NCI-H2081 treated with DMSO at 0.1 percent for 48 hours (cell line): ENCODE measurements at places on chromosomes 2 and 18.

DNA sequence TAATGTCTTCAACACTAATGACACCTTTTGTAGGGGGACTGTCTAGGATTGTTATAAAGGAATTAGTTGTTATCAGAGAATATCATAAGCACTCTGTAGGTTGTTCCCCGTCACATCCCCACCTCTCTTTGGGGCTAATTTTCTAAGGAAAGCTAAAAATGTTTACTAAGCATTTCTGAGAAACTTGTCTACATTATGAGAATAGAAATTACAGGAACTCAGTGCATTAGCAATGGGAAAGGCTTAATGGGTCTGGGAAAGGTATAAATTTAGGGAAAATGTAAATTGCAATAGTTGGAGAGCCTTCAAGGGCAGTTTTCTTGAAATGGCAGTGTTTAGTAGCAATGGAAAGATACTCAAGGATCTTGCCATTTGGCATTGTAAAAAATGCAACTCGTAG lies 257.2 kb upstream of the NRP2 start:
- DNase-seq: no peak

- no peak for DNase-seq
Measured at GRCh38 chr2:50707196-50707595, 324.7 kb downstream of the NRXN1 start.

DNA sequence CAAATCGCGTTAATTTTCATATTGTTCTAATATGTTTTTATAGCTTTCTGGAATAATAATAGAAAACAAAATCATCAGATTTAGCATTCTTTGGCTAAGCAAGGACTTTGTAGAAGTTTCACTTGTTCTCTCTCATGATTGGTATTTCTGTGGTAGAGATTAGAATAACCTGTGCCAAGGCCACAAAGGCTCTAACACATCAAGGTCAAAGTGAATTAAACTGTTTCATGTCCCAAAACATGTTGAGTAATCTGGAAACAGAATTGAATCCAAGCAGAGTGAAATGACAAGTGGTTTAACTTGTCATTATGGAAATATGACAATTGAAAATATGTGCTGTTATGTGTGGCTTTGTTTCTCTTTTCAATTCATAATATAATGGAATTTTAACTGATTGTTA lies 617.4 kb downstream of the CCDC85A start:
- no peak for DNase-seq

DNA sequence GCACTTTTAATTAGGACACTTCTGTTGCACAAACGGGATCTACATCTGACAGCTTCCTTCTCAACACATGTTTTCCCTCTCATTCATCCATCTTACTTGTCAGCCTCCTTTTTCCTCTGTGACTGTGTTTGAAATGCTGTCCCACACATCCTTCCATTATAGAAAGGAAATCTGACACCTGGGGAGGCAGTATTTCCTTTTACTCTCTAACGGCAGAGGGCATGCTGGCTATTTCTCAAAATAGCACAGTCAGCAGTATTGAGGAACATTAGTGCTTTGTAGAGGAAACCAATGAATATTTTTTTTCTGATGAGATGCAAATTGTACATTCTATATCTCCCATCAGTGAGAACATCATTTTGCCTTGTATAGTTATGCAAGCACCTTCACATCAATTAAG lies 668.7 kb downstream of the SLC4A3 start:
- no peak for DNase-seq

GRCh38 chr18:44758861-44759631 lies 78.4 kb downstream of the SETBP1 start:
- DNase-seq: no peak

DNA sequence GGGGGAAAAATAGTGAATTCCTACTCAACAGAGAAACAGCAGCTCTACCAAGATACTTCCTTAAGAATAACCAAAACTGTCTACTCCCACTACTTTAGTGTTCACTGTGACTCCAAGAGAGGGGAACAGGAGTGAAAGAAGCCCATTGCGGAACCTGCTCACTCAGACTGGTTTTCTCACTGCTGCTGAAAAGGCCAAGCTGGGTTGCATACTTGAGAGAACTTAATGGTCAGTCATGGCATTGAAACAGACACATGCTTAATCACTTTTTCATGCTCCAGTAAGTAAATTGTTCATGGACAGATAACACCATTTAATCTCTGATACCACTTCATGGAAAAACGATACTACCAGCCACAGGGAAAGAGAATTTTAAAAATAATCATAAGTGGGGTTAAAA lies 35.7 kb upstream of the SLC8A1 start:
- DNase-seq: no peak

DNA sequence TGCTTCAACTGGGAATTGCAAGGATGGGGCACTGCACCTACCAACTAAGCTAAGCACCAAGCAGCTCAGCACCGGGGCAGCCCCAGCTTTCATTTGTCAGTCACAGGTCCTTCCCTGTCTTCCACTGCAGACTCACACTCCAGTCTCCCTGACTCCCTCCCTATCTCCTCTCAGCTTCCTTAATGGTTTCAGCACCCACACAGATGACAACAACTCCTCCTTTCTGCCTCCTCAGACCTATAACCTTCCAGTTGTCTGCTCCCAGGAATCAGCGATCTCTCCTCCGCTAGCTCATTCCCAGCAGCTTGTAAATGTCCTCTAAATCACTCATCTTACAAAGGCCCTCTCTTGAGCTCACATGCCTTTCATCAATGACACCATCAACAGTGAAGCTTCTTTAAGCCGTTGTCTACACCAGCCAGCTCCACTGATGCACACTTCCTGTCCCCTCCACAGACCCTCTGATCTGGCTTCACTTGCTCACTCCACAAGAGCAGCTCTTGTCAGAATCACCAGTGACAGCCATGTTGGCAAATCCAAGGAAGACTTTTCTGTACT lies 32.1 kb downstream of the CLASP1 start:
- no peak for DNase-seq

GRCh38 chr2:9401646-9402371 lies 21.5 kb downstream of the ITGB1BP1 start:
- DNase-seq: no peak

DNA sequence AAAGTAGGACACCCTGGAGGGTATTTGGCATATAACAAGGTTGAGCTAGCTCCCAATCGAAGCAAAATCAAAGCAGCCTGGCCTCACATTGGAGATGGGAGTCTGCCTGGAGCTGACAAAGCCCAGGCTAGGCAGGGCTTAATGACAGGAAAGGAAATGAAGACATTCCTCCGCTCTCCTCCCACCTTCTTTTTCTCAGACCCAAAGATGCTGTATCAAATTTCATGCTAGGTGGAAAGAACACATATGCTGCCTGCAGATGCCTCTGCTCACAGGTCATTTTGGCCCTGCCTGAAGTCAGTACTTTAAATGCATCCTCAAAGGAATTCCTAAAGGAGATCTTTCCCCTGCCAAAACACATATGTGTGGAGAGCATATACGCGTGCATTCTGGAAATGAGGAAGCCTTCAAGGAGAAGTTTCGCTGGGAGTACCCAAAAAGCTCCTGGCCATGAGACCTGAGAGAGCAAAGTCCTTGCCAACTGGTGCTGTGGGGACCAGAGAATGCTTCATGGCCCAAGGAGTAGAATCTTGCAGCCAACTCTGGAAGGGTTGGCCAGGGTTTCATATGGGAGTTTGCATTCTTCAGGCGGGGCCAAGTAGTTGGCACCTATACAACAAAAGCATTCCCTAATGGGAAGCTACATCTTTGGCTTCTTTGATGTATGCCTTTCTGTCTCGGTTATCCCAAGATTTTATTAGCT lies 88.0 kb downstream of the AQP4 start:
- DNase-seq: no peak

- no peak for DNase-seq
Measured at GRCh38 chr2:128384446-128384845, 65.8 kb upstream of the HS6ST1 start.

GRCh38 chr2:239158641-239159475 lies 242.0 kb downstream of the HDAC4 start:
- no peak for DNase-seq

DNA sequence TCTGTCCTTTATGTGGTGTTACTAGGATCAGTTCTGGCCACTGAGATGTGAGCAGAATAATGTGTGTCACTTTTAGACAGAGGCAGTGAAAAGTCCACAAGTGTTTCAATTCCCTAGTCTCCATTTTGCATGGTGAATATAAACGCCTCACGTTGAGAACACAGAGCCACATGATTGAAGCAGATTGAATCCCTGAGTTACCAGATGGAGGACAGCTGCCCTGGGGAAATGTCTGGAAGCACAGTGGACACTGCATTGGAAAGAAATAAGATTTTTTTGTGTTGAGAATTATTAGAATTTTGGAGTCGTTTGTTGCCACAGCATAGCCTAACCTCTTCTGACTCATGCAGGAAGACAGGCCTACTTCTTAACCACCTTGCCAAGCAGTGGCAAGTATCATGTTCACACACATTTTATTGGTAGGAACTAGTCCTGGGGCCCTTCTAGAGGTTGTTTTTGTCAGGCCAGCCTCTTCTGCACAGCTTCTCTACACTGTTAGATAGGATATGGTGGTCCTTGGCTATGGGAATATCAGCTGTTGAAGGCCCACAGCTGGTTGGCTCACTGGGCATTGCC lies 188.6 kb downstream of the TMEM182 start:
- DNase-seq: no peak

DNA sequence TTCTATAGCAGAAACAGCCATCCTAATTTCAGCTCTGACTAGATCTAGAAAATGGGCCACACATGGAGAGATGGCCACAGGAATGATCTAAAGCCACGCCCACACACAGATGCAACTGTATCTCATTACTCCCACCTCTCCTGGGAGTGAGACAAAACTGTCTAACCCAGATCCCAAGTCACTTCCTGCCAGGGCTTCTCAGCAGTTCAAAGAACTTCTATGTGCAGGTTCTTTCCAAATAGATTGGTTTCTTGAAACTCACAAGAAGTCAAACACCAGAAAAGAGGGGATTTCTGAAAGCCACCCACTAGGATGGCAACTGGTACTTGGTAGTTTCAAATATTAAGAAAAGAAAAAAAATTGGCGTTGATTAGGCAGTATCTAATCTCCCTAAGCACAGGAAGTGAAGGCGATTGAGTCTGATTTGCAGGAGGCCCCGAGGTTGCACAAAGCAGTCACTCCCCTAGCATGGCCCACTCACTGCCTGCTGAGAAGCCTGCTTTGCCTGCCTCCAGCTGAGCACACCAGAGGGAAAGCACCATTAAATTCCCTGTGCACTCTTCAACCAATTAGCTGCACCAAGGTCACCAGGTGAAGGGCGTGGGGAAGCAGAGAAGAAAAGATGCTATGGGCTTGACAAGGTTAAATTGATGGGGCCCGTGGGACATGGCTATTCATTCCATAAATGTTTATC lies 51.1 kb downstream of the PAPOLG start:
- DNase-seq: no peak

- DNase-seq: no peak
Measured at GRCh38 chr18:1435487-1435886, 530.8 kb downstream of the ADCYAP1 start.

DNA sequence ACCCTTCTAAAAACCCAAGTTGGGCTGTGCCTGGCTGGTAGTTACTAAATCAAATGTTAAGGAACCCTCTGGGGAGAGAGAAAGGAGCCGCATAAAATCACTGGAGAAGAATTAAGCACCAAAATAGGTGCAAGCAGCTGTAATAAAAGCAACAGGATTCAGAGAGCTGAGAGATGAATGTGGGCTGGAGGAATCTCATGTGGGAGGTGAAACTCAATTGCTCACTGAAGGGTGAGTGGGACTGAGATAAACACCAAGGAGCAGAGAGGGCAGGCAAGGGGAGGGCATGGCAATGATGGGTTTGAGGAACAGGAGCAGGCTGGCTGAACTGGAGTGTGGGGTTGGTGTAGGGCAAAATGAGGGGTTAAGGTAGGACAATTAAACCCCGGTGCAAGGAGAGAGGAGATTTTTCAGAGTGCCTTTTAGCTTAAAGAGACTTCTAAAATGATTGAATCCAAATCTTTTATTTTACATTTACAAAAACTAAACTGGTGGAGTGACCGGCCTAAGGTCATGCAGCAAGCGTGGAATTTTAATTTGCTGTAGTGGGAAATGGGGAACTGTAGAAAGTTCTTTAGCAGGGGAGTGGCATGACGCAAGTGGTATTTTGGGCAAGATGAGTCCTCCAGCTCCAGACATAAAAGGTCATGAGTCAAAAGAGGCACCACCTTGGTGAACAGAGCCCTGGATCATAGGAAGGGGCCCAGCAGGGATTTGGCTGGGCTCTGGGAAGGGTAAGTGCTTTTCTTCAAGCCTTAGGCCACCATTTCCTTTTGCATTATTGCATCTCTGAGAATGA lies 10.5 kb downstream of the PLB1 start:
- DNase-seq: no peak

DNA sequence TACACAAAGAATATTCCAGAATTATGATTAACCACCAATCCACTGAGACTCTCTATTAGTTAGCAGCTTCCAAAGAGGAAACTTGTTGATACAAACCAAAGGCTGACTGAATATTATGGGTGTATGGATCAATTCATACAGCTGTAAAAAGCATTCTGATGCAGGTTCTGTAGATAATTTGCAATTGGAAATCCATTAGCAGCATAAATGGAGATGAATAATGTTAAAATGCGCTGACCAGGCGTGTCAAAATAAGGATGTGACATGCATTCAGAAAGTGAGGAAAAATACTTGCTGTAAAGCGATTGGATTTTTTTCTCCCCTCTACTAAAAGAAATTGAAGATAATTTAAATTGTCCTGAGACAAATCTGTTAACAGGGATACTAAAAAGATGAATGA lies 169.0 kb upstream of the DDX18 start:
- DNase-seq: no peak

GRCh38 chr2:119137502-119137901 lies 21.0 kb downstream of the C1QL2 start:
- no peak for DNase-seq

DNA sequence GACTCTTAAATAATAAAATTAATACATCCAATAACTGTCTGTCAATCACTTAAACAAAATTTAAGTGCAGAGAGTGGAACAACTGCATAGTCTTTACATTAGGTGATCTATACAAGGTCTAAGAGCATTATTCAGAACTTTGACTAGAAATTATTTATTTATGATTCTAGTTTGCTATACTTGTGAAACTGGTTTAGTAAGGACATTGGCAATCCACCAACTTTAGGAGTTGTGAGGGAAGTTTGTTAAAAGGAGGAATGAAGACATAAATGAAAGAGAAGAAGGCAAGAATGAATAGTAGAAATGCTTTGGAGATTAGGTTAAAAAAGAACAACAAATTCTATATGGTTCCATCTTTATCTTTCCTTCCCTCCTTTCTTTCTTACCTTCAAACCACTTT lies 217.5 kb downstream of the GPD2 start:
- DNase-seq: no peak

- no peak for DNase-seq
Measured at GRCh38 chr2:237171396-237171795, 85.7 kb downstream of the COPS8 start.

DNA sequence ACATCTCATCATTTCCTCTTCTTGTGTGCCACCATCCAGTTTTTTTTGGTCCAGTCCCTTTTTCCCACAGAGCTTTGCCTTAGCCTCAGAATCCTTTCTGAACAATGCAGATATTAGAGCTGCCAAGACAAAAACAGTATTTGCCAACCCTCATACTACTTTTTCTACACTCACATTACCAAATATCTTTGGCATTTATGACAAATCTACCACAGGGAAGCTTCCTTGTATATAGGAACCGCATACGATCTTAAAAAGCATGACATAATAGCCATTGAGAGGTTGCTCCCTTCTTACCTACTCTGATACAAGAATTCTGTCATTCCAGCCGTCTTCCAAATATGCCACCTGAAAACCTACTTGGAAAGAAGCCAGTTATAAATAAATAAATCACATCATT lies 9.4 kb downstream of the ZNF24 start:
- no peak for DNase-seq
